ENCODE measurements at places on chromosomes 1 and 21.

DNA sequence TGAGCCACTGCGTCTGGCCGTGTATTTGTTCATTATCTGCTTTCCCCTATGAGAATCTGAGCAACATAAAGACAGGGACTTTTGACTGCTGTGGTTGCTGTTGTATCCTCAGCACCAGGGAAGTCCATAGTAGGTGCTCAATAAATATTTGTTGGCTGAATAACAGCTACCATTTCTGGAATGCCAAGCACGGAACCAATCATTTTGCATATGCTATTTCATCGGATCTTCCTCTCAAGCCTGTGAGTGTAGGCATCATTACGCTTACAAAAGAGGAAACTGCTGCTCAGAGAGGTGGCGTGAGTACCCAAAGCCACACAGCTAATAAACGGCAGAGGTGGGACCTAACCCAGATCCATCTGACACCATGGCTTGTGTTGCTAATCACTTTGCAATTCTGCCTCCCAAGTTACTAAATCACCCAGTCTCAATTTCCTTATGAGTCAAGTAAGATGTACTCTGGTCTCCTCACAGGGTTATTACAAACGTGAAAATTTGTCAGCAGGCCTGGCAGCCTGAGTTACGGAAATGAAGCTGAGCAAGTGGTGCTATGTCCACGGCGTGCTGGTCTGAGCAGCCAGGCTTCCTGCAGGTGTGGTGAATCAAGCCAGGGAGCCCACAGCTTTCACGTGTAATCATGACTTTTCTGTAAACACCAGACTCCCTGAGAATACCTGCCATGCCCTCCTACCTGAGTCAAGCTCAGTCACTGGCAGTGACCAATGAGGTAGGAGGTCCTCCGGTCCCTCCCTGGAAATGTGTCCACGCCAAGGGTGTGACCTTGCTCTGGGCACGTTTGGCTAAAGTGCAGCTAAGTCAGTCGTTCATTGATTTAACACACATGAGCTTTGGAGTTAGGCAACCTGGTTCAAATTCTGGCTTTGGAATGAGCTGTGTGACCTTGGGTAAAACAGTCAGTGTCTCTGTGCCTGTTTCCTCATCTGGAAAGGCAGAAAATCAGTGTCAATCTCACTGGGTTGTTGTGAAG, 4.8 kb upstream of the RHCE start:
- DNase-seq: no peak

- no peak for DNase-seq
Measured at GRCh38 chr1:109167001-109167506, 46.7 kb upstream of the SARS1 start.

DNA sequence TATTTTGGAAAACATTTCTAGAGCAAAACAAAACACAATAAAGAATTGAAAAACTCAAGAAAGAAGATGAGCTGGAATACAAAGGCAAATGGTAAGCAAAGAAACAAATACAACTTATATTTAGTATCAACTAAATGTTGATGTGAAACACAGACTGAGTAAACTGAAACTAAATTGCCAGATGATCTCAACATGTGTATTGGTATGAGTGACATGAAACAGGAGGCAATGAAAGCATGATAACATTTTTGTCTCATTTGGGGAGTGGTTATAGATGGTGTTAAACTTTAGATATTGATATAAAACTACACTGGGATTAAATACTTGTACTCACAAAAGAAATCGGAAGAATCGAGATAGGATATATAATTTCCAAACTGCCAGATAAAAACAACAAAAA, 805.6 kb upstream of the CXADR start:
- no peak for DNase-seq

DNA sequence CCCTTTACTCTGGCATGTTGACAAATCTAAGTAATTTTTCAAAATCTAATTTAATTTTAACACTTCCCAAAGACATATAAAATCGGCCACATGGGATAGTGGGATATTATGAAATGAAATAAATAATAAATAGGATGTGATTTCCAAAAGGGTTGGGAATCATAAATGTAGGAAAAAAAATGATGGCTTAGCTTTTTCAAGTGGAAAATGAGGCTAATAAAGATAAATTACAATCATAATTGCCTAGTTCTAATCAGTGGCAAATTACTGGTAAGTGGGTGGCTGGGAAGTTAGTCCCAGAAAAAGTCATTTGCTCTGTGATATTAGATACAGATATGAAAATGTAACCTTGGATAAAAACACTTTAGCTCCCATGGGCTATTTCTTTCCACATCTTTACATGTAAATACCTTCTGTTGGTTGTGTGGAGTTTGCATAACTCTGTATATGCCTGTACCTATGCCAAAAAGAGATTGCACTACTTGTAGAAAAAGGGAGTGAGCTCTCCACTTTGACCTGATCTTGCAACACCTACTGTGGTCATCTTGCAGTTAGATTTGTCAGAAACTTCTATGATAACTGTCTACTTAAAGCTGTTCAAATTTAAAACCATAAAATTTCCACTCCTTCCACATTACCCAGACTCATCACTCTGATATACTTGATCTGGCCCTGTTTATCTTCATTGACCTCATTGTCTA, 284.6 kb upstream of the KAZN start:
- no peak for DNase-seq

DNA sequence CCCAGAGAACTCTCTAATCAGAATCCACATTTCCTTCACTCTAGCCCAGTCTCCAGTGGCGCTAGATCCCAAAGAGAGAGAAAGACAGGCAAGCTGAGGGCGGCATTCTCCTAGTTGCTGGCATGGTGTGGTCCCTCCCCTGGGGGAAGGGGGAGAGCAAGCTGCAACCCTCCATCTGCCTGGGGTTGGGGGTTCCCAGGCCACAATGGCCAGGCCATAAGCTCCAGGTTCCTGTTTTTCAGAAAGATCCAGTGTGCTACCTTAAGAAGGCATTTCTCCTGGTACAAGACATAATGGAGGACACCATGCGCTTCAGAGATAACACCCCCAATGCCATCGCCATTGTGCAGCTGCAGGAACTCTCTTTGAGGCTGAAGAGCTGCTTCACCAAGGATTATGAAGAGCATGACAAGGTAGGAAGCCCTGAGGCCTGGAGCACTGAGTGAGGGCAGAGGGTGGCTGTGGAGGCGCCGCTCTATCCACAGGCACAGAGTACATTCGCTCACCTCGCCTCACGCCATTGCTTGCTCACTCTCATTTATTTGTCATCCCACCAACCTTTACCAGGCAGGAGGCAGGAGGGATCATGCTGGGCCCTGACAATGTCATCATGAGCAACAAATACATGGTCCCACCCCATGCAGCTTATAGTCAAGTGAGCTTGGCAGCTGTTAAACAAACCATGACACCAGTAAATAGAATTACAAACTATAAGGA, 6.6 kb downstream of the CSF1 start:
- DNase-seq: no peak

DNA sequence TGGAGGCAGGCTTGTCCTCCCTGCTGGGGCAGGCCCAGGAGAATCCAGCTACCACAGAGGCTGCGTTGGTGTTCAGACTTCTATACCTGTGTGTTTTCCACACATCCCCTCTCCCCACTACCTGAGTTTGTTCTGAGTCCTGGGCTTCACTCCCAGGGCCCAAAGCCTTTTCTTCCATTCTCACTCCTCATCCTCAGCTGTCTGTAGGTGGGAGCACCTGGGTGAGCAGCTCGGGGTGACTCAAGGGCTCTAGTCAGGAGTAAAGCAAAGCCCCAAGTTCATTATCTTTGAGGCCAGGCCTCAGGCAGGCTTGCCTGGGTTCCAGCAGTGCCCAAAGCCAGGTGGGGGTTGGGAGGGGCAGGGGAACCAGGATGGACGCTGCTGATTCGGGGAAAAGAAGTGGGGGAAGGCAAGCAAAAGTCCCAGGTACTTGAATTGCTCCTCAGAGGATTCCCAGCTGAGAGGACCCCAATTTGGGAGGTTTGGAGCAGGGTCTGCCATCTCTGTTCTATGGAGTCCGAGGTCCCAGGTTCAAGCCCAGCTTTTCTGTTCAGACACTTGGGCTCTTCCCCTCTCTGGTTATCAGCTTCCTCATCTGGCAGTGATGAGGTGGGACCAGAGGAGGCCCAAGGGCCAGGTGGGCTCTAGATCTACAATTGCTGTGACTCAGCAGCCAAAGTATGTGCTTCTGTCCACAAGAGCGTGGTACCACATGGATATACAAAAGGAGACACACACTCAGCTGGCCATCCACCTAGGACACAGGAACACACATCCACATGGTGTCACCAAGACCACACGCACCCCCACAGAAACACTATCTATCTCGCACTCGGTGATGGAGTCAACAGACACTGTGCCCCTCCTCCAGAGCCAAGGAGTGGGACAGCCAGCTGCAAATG, 5.8 kb upstream of the PTPN7 start:
- no peak for DNase-seq

GRCh38 chr1:52600533-52601179, 1.5 kb upstream of the GPX7 start:
- no peak for DNase-seq

- DNase-seq: no peak
Measured at GRCh38 chr1:50521703-50522102, 98.5 kb upstream of the DMRTA2 start.

DNA sequence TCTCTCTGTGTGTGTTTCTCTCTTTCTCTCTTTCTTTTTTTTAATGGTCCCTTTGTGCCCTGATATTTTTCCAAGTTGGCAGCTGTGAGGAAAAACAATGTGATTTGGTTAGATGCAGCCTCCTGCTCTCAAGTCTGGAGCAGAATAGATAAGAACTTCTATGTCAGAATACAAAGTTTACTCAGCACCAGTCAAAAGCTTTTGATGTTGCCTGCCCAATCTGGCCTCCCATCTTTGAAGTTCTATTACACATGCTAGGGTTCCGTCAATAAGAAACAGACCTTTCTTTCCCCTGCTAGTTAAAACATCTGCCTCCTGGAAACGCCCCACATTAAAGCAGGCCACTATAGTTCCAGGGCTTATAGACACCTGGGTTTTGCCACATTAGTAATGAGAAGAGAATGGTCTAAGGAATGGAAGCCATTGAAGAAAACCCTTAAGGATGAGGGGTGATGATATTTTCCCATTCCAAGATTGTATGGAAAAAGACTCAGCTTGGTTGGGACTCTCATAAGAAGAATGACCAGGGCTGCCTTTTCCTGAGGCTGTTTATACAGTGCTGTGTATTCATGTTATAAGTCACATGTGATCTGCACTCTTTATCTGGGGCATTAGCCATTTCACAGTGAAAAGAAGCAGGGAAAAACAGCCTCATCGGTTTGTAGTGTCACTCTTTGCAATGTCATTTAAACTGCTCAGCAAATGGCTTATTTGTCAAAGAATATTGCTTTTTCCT, 414.7 kb upstream of the PROX1 start:
- DNase-seq: no peak

All from cerebellar nuclear complex (tissue), 1 donor.